NCI-H69 (cell line): ENCODE measurements at places on chromosomes 6 and 20.
A peak's percentile ranks its signal among the peaks of the same experiment; 100 is the strongest.

GRCh38 chr20:6768228-6769140 lies 998 bp downstream of the BMP2 start:
- DNase-seq = peak; percentile 79

- peak; percentile 98 for DNase-seq
Observed at GRCh38 chr6:98834060-98835031, at the start of gene POU3F2. Gene POU3F2 (plus strand): TSS chr6:98834574. CDS start chr6:98834874, 300 bp downstream.

GRCh38 chr6:23243854-23244253 lies 674.5 kb downstream of the HDGFL1 start:
- DNase-seq = no peak

- DNase-seq = peak; percentile 85
Observed at GRCh38 chr6:162262466-162263196, 464.9 kb downstream of the PRKN start.

GRCh38 chr6:143555582-143555981 lies 44.1 kb upstream of the FUCA2 start:
- DNase-seq = peak; percentile 96

DNA sequence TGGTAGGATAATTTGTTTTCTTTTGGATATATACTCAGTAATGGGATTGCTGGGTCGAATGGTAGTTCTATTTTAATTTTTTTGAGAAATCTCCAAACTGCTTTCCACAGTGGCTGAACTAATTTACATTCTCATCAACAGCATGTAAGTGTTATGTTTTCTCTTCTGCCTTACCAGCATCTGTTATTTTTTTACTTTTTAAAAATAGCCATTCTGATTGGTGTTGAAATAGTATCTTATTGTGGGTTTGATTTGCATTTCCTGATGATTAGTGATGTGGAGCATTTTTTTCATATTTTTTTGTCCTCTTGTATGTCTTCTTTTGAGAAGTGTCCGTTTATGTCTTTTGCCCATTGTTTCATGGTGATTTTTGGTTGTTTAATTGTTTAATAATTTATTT lies 11.9 kb downstream of the HINT3 start:
- DNase-seq = no peak

DNA sequence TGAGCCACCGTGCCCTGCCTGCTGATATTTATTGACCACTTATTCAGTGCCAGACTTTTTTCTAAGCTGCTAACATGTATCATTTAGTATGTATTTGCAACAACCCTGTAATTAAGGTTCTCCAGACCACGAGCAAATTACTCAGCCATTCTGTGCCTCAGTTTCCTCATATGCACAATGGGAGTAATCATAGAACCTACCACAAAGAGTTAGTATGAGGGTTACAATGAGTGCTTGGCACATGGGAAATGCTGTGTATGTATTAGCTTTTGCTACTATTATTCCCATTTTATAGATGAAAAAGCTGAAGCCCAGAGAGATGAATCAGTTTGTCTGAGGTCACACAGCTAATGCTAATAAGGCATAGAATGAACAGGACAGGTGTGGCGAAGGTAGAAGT lies 20.0 kb upstream of the SLC9A8 start:
- DNase-seq = no peak

DNA sequence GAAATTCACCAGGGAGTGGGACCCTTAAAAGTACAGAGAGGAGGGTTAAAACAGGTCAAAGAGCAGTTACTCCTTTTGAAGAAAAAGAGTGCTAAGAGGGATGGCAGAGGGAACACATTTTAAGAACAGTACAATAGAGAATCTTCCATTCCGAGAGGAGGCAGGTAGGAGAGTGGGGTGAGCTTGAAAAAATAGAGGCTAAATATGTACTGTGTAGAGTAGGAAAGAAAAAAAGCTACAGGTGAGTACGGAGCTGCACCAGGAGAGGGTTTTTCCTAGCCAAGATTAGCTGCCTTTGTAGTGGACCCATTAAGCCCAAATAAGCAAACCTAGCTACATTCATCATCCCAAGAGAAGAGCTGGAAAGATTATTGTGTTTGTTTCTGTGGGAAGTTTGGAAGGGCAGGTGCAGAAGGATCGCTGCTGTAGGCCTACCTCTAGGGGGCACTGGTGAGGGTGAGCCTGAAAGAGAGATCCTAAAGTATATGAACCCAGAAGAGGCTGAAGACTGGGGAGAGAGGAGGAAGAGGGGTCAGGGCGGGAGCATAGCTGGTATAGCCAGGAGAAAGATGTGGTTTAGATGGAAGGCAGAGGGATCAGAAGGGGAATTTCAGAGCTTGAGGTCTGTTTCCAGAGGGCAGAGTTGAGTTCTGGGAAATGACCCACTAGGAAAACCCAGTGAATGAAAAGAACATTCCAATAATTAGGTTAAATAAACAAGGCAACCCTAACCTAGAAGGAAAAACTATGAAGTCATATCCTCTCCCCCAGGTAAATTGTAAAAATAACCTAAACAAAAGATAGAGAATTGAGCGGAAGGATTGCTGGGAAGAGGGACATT lies 50.2 kb upstream of the HINT3 start:
- DNase-seq = peak; percentile 60

GRCh38 chr6:41600499-41601247 lies 37.6 kb upstream of the MDFI start:
- DNase-seq = no peak

DNA sequence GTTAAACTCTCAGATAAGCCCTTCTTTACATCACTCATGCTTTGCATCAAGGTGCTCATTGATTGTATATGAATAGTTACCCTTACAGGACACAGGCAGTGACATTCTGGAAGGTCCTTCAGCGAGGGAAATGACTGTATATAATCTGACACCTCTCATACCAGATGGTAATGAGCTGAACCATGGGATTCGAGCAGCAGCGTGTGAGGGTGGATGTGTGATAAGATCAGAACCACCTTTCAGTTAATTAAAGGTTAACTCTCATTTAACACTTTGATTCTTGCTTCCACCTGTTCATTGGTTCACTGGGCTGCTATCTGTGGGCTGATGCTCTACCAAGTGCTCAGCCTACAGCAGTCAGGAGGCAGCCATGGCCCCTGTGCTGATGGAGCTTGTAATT lies 24.2 kb downstream of the NEDD9 start:
- peak; percentile 25 for DNase-seq

- peak; percentile 76 for DNase-seq
Observed at GRCh38 chr6:10613723-10614122, 80.7 kb downstream of the C6orf52 start.

- DNase-seq = peak; percentile 83
Observed at GRCh38 chr20:31566319-31566657, 38.8 kb upstream of the ID1 start.

GRCh38 chr6:117138425-117138824 lies 126.9 kb upstream of the VGLL2 start:
- DNase-seq = no peak

DNA sequence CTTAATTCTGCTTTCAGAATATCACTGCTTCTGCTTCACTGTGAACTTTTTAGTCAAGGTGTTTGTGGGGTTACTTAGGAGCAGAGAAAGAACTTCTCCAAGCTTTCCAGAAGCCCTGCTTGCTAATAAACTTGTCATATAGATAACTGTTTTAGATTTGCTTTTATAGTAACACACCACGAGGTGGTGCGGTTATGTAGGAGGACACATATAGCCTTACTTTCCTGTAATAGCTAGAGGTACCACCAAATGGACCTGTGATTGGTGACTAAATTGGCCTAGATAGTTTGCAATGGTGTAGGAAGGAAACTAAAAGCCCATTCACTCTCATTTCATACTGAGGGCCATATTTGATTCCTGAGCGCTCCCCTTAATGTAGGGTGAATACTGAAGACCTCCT lies 52.3 kb upstream of the BCLAF1 start:
- no peak for DNase-seq

GRCh38 chr20:23928788-23929187 lies 49.2 kb upstream of the CST5 start:
- peak; percentile 64 for DNase-seq

DNA sequence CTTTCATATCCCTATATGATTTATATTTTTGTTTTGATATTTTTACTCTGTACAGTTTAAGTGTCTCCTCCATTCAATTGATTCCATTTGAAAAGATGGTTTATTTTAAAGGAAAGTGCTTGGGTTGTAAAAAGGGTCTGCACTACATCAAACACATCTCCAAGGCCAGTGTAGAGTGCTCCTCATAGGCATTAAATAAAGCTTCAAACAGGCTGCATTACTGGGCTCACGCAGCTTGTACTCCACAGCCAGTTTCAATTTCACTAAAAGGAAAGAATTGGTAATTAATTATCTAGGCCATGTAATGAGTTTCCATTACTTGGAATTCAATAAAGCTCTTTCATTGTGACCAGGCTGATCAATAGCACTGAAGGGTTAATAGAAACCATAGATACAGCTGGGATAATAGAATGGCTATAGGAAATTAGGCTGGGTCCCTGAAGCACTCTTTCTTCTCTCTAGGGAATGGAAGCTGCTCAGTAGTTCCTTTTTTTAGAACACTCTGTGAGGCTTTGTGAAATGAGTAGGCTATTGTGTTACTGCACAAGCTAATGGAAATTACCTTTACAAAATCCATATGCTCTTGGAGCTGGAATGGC lies 442.2 kb downstream of the RNF144B start:
- peak; percentile 22 for DNase-seq

DNA sequence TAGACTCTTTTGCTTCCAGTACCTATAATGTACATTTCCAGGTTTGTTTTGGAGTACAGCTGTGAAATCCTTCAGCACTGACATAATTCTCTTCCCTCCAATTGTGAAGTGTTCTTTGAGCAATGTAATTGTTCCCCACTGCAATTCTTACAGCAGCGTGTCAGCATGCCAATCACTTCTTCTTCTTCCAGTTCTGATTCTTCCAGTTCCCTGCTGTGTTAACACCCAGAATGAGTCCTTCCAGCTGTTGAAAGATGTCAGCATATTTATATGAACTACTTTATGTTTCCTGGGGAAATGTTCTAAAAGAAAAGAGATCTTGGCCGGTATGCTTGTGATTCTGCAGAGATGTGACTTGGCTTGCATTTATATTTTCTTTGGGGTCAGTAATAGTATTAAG lies 213.9 kb downstream of the UNC5CL start:
- no peak for DNase-seq

DNA sequence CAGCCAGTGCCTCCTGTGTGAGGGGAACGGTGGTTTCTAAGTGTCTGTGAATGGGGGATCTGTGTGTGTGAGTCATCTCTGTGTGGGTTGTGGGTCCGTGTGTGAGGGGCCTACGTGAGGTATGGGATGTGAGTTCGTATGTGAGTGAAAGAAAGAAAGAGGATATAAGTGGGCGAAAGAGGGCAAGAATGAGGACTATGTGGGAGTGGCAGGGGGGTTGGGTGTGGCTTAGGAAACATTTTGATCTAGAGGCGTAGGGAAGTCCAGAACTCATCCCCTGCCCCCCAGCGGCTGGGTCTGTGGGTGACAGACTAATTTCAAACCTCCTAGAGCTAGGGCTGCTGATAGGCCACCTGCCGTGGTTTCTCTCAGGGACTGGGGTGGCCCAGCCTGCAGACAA lies 35.5 kb downstream of the DHX35 start:
- DNase-seq = no peak

DNA sequence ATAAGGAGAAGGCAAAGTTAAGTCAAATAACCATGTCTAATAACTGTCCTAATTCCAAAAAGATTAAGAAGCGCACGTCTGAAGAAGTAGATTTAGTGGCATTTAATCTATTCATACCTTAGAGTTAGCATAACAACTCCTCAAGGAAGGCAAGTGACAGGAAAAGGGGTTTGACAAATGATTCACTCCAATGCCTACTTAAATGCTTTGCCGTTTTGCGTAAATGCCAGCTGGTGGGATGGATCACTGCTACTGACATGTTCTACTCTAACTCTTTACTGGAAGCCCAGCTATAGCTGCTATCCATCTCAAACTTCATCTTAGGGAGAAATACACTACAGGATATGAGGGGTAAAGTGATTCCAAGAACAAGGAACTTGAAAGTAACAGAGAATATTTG lies 347.3 kb upstream of the RUNX2 start:
- DNase-seq = no peak
